ENCODE measurements at places on chromosomes 6 and 20.

DNA sequence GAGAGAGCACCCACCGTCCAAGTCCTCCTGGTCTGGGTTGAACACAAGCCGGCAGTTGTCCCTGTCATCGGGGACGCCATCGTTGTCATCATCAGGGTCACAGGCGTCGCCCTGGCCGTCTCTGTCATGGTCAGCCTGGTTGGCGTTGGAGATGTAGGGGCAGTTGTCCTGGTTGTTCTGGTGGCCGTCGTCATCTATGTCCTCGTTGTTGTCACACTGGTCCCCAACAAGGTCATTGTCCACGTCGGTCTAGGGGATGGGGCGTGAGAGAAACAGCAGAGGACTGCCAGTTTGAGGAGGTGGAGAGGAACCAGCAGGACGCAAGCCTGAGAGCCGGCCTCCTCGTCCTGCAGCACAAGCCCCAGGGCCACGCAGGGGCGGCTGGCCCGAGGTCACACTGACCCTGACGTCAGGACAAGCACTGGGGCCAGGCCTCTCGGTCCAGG is 28.5 kb downstream of the THBS2 start:
- DNase-seq: no peak

DNA sequence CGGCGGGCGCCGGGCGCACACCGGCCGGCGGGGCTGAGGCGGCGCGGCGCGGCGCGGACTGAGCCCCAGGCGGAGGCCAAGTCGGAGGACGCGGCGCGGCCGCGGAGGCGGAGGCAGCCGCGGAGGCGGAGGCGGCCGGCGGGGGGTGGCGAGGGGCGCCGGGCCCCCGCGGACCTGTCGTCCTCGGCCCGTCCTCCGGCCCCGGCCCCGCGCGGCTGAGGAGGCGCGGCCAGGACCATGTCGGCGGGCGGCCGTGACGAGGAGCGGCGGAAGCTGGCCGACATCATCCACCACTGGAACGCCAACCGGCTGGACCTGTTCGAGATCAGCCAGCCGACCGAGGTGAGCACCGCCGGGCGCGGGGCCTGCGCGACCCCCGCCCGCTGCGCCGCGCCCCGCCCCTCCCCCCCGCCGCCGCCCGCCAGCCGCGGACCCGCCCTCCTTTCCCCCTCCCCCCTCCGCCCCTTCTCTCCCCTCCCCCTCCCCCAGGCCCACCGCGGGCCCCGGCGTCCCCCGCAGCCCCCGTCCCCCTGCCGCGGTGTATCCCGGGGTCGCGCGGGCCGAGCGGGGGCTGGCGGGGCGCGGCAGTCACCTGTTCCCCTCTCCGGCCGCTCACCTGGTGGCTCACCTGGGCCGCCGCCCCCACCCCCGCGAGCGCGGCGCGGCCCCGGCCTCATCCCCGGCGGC is at the start of gene AFDN:
Gene AFDN, plus strand, starts transcription at position 16 of the 687 bp plus-strand sequence. Its CDS starts 222 bp downstream, at position 238.
- no peak for DNase-seq

GRCh38 chr6:122758927-122759334 is 20.6 kb upstream of the FABP7 start:
- DNase-seq: no peak

DNA sequence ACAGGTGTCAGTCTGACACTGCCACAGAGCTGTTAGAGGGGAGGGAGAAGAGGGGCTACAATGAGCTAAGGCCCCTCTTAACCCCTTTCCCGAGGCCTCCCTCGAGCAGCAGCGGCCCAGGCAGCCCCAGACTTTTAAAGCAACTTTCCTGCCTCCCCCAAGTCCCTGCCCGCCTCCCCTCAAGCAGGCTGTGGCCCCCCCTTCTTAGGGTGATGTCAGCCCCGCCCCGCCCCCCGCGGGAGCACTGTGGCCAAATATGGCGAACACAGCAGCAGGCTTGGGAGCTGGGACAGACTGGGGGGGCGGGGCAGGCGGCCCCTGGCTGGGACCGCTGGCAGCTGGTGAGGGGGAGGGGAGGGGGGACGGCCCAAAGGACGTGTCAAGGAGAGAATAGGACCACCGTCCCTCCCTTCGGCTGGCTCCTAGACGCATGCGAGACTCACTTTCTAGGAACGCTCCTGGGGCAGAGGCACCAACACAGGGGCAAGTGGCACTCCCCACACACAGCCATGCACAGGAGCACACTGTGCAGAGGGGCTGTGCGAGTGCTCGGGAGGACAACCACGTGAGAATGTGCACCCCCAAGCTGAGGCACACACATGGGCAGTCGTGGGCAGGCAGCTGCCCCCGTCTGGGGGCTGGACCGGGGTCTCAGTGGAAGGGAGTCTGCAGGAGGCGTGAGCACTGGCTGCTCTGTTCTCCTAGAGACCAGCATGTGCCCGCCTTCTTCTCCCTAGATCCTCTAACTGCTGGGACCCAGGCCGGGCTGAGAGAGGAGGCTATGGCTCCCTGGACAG is 6.7 kb downstream of the TEAD3 start:
- no peak for DNase-seq

- DNase-seq: peak; percentile 23
Measured at GRCh38 chr6:44456070-44456965, 68.8 kb downstream of the CDC5L start.

DNA sequence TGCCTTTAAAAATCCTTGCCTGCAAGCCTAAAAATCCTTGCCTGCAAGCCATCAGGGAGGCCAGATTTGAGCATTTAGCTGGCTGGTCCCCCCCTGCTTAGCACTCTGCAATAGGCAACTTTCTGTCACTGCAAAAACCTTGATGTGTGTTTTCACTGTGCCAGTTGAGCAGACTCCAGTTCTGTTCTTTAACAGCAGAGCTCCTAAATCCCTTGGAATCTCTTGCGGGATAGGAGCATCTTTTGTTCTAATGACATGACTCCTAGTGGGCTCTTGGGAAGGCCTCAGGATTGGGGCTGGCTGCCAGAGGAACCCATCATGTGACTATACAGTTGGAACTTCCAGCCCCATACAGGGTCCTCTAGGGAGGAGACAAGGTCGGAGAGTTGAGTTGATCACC is 50.4 kb downstream of the FAM184A start:
- DNase-seq: no peak

DNA sequence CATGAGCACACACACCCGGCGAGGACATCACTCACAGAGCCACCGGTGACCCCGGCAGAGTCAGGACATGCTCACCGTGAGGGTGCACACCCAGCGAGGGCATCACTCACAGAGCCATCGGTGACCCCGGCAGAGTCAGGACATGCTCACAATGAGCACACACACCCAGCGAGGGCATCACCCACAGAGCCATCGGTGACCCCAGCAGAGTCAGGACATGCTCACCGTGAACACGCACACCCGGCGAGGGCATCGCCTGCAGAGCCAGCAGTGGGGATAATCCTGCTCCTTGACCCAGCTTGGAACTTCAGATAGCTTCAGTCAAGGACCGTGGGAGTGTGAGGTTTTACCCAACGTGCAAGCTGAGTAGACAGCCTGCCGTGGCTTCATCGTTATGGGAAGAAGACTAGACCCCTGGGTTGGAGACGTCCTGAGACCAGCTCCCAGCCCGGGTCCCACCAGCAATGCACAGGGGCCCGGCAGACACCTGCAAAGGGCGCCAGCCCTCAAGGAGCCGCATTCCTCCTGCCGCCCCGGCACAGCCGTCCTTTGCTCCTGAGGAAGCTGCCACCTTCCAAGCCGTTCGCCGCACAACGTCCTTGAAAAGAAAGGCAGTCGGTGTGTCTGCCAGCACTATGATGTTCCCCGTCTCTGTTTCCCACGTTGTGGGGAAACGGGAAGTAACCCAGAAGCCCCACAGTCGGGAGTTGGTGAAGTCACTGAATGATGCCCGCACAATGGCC is 192.3 kb downstream of the DLL1 start:
- DNase-seq: no peak

DNA sequence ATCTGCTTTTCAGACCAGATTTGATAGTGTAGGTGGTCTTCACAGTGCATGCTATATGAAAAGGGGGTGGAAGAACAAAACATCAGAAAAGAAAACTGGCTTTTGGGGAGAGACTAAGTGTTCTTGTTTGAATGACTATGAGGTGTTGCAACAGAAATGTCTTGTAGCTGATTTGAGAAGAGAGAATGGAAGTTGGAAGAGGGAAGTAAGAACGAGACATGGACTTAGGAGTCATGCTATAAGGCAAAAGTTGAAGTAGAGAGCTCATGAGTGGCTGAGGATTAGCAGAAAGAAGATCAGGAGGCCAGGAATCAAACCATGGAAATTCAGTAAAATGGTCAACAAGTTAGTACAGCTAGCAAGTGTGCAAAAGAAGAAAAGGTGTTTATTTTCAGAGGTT is 32.1 kb downstream of the FNDC1 start:
- DNase-seq: no peak

DNA sequence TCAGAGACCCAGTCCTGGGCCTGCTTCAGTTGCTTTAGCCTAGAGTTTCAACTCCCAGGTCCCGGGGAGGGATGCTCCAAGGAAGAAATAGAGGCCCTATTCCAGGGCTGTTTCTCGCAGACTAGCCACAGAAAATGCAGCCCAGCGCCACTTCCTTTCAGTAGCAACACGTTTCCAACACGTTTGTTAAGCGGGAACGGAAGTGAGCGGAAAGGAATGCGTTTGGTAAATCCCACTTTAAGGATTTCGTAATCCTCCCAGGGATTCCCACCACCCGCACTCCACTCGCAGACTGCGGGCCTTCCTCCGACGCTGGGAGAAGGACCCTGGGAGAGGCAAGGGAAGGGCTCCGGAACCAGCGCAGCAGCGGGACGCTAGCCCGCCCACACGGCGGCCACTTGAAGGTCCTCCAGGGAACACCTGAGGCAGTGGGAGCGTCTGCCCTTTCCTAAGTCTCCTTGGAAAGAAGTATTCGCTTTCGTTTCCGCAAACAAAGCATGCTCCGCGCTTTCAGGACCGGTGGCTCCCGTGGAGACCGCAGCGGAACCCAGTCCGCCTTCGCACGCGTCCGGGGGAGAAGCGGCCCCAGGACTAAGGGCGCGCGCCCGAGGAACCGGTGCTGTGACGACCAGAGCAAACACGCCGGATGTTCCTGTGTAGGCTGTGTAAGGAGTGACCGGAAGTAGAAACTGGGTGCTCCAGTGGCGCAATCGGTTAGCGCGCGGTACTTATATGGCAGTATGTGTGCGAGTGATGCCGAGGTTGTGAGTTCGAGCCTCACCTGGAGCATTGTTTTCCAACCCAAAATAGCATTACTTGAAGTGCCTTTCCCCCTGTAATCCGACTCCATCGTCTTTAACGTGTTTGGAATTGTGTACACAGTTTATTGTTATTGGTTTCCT is 227.6 kb upstream of the PRSS16 start:
- peak; percentile 93 for DNase-seq

DNA sequence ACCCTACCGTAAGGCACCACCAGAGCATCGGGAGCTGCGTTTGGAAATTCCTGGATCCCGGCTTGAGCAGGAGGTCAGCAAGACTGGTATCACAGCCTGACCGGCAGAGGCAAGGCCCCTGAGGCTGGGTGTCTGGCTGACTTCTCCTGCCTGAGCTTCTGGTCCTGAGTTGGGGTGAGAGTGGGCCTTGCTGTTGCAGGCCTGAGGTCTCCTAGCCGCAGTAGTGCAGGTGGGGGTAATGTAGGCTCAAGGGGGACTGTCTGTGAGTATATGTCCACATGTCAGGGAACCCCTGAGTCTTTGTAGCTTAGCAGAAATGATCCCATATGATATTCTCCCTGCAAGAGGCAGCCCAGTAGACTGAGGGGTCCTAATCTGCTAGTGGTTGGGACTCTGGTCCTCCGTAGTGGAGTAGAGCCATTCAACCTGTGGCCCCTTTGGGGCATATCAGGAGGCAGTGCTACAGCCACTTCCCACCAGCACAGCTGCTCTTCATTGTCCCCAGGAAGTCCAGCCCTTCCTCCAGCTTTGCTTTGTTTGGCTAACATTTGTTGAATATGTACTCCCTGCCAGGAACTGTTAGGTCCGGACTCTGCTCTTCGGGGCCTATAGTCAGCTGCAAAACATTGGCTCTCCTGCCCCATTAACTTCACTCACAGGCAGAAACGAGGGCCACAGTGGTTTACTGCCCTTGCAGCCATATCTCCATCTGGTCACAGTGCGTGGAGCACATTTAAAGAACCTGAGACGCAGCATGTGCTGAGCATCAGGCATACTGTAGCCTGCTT is 10.9 kb downstream of the LRRC73 start:
- no peak for DNase-seq

DNA sequence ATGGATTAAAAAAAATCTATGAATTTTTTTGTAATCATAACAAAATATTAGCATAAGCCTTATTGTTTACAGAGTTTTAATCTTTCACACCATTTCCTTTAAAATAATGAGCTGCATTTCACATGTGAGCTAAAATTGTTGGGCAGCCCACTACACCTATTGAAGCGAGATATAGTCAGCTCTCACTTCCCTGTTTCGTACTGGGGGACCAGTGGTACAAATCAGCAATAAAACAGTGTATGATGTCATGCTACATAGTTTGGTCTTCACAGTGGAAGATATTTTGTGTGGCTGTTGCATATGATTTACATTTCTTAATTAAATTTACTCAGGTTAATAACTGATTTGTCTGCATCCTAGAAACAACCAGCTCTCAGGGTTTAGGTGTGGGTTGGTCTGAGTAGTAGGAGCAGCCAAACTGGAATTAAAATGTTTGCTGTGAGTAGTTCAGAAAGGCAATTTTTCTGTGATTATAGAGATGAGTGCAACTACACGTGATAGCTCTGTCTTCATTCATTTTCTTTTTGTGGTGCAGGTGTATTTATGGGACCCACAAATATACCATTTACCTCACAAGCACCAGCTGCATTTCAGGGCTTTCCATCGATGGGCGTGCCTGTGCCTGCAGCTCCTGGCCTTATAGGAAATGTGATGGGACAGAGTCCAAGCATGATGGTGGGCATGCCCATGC is 99.3 kb downstream of the B3GAT2 start:
- DNase-seq: no peak

- no peak for DNase-seq
Measured at GRCh38 chr6:41726876-41727275, 8.5 kb downstream of the TFEB start.

GRCh38 chr20:33132513-33133372 is 35.2 kb upstream of the BPIFA2 start:
- DNase-seq: no peak

- no peak for DNase-seq
Measured at GRCh38 chr20:32446301-32447100, 88.4 kb downstream of the ASXL1 start.

- no peak for DNase-seq
Measured at GRCh38 chr6:110036408-110037302, 58.5 kb downstream of the GPR6 start.

DNA sequence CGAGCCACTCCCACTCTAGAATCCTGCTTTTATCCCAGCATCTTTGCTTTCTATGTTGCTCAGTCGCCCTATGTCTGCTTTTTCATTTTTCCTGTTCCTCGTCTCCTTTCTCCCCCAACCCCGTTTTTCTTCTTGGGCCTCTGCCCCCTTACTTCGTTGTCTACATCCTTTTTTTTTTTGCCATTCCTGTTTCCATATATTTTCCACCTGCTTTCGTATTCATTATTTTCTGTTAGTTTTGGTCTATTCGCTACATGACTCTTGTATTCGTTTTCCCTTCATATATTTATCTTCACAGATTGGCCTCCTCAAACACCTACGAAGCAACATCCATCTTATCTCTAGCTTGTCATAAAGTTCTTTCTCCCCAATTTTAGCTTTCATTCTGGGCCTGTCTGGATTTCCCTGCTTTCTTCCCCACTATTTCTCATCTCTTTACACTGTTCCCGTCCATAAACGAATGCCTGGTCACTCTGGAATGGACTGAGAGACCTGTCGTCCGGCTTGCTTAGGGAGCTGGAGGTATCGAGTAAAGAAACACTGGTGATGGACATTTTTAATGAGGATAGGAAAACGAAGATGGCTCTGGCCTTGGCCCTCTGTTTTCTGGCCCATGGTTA is 915 bp downstream of the PRRC2A start:
- DNase-seq: no peak

All from COR-L47 (cell line).